ENCODE measurements at places on chromosomes 5 and 9. TPM values are rescaled to one million over a fixed set of nuclear protein-coding genes. Genes with fewer than 3 reads are reported as not detected.

GRCh38 chr9:112403614-112404201 is 23.8 kb downstream of the HSDL2 start:
- no peaks in the 10 kb centered on the region for H3K27me3 ChIP-seq
- no peaks in the 10 kb centered on the region for H3K4me1 ChIP-seq
- H3K4me3 ChIP-seq, result no peak overlapping the region

- H3K27me3 ChIP-seq, result no peaks in the 10 kb centered on the region
- H3K36me3 ChIP-seq, result no peaks in the 10 kb centered on the region
- H3K27ac ChIP-seq, result no peak overlapping the region
- DNase-seq, result no peak
These were observed 35.4 kb upstream of the ZNF354A start for GRCh38 chr5:178765753-178766300.

DNA sequence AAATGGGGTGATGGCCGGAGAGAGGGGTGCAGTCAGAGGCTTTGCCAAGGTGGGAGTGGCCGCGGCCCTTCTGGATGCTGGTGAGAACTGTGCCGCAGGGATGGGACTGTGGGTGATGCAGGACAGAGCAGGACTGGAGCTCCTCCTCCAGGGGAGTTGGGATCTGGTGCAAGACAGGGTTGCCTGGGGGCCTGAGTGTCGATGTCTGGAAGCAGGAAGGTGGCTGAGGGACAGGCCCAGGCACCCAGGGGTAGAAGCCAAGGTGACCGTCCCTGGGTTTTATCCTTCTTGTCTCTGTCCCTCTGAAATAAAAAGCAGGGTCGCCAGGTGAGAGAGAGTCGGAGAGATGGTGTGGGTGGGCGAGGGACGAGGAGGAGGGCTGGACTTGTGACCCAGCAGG is 89.1 kb upstream of the IER5L start:
- no peak overlapping the region for H3K27ac ChIP-seq
- H3K4me1 ChIP-seq, result no peaks in the 10 kb centered on the region
- no peaks in the 10 kb centered on the region for H3K27me3 ChIP-seq
- H3K36me3 ChIP-seq, result no peaks in the 10 kb centered on the region
- DNase-seq, result no peak

PAIP2 gene
- total RNA-seq, result 111 TPM

- no peaks in the 10 kb centered on the region for H3K36me3 ChIP-seq
- H3K4me3 ChIP-seq, result no peak overlapping the region
- H3K4me1 ChIP-seq, result no peaks in the 10 kb centered on the region
- no peaks in the 10 kb centered on the region for H3K27me3 ChIP-seq
- no peak for DNase-seq
These were observed 7.4 kb downstream of the SLC22A4 start for GRCh38 chr5:132301344-132302271.

NSG2 gene
- not detected for total RNA-seq

DNA sequence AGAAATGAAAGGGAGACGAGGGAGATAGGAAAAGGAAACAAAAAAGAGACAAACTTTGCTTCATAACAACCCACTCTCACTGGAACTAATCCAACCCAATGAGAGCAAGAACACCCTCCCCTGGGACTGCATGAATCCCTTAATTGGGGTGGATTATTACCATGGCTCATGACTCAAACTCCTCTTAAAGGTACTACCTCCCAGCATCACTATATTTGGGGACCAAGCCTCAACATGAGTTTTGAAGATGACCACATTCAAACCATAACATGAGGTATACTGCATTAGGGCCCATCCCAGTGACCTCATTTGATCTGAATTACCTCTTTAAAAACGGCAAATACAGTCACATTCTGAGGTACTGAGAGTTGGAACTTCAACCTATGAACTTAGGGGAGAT is 8.0 kb downstream of the MTAP start:
- H3K27ac ChIP-seq, result no peak overlapping the region

FAM151B gene
- total RNA-seq, result 0.36 TPM

DNA sequence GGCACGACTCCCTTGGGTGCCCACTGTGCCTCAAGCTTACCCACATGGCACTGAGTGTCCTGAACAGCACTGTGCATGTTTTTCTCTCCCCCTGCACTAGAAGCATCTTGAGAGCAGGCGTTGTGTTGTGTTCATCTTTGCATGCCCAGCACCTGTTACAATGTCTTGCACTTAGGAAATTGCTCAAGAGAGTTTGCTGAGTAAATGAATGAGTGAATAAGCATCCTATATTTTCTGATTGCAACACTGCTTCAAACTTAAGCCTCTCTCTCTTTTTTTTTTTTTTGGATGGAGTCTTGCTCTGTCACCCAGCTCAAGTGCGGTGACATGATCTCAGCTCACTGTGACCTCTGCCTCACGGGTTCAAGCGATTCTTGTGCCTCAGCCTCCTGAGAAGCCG is 94.5 kb downstream of the LMNB1 start:
- H3K27ac ChIP-seq, result no peak overlapping the region
- no peaks in the 10 kb centered on the region for H3K27me3 ChIP-seq
- no peak for DNase-seq
- H3K4me1 ChIP-seq, result peaks cover 6% of the 10 kb centered on the region
- no peak overlapping the region for H3K4me3 ChIP-seq

HK3 gene
- not detected for total RNA-seq

COL23A1 gene
- total RNA-seq, result 5.7 TPM

PCDHA6 gene
- total RNA-seq, result not detected

- DNase-seq, result no peak
- no peak overlapping the region for H3K4me3 ChIP-seq
- H3K27ac ChIP-seq, result no peak overlapping the region
- H3K4me1 ChIP-seq, result peaks cover 9% of the 10 kb centered on the region
- H3K36me3 ChIP-seq, result no peaks in the 10 kb centered on the region
These were observed 47.9 kb downstream of the DEPDC1B start for GRCh38 chr5:60651872-60652620.

DNA sequence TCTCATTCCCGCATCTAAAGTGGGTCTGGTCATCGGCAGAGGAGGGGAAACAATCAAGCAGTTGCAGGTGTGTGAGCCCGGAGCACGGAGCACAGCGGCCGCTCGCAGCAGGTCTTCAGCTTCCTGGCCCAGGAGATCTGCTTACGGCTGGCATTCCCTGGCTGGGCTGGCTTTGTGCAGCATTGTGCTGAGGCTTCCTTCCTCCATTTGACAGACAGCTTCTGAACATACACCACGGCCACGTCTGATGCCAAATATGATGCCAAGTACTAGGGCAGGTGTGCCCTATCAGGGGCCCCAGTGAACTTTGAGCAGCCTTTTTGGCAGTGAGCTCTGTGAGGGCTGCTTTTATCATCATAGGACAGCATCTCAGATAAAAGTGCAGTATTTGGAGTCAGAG is 37.1 kb downstream of the FUBP3 start:
- H3K27ac ChIP-seq, result no peak overlapping the region
- no peaks in the 10 kb centered on the region for H3K27me3 ChIP-seq
- H3K4me1 ChIP-seq, result no peaks in the 10 kb centered on the region
- H3K36me3 ChIP-seq, result peaks cover 46% of the 10 kb centered on the region
- no peak for DNase-seq
- H3K4me3 ChIP-seq, result no peak overlapping the region

DNA sequence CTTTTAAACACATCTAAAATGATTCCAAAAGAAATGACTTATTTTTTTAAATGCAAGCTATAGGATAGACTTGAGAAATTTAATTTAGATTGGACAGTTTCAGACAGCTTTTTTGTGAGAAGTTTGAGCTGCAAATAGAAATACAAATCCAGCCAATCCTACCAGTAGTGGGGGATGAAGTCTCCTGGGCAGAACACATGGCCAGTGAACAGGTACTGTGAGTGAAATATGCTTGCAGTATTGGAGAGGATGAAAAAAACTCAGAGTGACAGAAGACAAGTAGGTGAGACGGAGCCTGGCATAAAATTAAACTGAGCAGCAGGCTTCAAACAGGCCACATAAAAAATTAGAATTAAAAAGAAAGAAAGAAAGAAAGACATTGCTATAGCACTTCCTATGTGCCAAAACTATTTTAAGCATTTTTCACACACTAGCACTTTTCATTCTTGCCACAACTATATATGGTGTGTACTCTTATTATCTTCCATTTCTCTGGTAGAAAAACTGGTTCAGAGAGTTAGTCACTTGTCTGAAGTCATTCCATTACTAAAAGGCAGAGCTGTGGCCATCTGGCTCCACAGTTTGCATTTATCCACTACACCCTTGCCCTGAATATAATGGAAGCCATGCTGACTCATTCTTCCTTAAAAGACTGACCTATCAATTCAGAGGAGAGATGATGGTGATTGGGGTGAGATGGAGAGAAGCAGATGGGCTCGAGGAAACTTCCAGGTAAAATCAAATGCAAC is 310.2 kb upstream of the CTNND2 start:
- H3K27me3 ChIP-seq, result no peaks in the 10 kb centered on the region
- no peak overlapping the region for H3K4me3 ChIP-seq
- no peak overlapping the region for H3K27ac ChIP-seq
